ENCODE measurements at places on chromosomes 4 and X.

DNA sequence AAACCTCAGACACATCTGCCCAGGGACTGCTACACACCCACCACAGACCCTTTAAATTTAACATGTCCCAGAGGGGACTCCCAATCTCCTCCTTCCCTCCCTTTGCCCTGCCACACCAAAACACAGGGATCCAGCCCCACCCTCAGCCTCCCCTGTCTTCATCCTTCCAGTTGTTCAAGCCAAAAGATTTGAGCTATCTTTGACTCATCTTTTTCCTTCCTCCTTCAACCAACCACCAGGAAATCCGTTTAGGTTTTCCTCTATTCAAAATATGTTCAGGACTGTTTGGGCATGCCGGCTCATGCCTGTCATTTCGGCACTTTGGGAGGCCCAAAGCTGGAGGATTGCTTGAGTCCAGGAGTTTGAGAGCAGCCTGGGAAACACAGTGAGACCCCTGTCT is 6.9 kb upstream of the STK32B start:
- DNase-seq, result no peak

- DNase-seq, result no peak
These were observed 61.2 kb downstream of the TRIM2 start for GRCh38 chr4:153265306-153266047.

GRCh38 chrX:155767051-155767875 is 113.9 kb upstream of the VAMP7 start:
- peak; percentile 52 for DNase-seq

- no peak for DNase-seq
These were observed 33.9 kb downstream of the GPRIN3 start for GRCh38 chr4:89273741-89274141.

- DNase-seq, result no peak
These were observed 41.1 kb downstream of the GPM6B start for GRCh38 chrX:13775837-13776236.

DNA sequence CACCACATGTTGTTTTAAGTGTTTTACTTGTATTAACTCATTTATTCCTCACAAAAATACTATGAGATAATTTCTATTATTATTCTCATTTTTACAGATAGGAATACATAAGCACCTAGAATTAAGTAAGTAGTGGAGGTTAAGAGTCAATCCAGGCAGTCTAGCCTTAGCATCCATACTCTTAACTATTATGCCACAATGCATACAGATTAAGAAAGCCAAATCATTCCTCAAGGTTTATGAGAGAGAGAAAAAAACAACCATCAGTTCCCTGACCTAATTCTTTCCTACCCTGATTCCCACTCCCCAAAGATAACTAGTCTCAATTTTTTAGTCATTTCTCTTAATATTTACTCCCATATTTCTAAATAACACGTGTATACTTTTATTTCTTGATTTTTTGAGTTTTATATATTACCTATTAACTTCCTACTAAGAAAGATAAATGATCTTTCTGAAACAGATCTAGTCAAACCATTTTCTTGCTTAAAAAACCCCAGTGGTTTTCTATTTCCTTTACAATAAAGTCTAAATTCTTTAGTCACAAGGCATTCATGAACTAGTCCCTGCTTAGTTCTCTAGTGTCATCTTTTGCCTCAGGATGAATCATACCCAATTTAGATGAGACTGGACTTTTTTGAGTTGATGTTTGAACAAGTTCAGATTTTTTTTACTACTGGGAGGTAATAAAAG is 16.0 kb downstream of the UBA6 start:
- DNase-seq, result no peak

DNA sequence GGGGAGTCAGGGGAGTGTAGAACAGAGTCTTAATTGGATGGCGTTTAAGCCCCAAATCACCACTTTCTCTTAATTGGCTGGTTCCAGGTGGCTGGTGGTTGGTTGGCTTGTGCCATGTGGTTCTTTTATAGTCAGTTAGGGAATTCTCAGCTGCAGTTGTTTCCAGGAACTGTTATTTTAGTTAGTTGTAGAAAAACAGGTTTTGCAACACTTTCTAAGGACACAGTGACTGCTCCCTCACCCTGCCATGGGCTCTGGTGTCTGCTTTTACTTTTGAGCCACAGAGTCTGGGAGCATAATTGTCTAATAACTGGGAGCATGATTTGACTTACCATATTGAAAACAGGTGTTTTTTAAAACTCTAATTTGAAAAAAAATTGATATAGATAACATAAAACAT is 75.8 kb upstream of the PCDH18 start:
- no peak for DNase-seq

DNA sequence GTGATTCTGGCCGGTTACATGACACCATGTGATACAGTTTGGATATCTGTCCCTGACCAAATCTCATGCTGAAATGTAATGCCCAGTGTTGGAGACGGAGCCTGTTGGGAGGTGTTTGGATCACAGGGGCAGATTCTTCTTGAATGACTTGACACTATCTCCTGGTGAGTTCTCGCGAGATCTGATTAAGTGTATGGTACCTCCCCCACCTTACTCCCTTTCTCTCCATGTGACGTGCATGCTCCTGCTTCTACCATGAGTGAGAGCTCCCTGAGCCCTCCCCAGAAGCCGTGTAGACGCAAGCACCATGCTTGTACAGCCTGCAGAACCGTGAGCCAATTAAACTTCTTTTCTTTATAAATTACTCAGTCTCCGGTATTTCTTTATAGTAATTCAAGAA is 23.6 kb downstream of the CPE start:
- DNase-seq, result no peak

DNA sequence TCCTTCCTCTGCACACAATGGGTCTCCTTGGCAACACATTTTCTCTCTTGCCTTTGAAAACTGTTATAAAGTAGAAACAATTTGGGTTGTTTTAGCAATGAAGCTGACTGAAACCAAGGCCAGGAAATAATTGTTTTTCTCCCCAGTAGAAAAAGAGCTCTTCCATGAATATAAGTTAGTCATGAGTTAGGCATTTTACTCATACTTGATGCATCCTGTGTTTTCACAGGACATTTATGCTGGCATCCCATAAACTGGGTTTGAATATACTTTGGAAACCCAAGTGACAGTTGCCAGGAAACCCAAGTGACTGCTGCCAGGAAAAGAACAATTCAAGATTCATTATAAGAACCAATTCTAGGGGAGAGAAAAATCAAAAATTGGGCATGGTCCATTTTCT is 128.6 kb upstream of the NPY2R start:
- no peak for DNase-seq

GRCh38 chr4:22202975-22203710 is 254.6 kb upstream of the KCNIP4 start:
- DNase-seq, result no peak

DNA sequence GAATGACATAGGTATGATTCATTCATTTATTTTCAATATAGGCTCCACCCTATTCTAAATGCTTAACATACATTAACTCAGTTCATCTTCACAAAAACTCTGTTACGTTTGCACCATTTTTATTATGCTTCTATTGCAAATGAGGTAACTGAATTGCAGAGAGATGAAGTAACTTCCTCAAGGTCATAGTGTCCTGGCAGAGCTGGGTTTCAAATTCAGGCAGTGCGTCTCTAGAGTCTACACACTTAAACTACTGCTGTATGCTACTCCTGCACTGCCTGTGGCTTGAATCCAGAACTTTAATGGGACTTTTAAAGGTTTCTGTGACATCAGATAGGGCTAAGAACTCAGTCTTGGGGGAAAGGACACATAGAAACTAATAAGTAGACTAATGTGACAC is 413.4 kb downstream of the UBE2NL start:
- DNase-seq, result no peak

DNA sequence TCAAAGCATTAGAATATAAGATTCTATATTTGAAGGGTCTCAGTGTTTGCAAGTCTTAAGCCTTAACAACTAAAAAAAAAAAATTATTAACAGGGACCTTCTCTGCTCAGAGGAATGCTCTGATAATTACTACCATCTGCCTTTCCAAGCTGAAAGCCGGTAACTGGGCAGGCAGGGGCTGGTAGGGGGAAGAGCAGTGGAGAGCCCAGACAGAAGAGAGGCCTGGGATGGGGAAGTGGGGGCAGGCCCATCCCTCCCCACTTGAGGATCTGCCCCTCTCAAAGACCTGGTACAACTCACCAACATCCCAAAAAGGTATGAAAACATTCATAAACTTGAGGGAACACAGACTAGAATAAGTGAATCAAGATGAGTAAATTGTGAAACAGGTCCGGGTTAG is 113.9 kb downstream of the QDPR start:
- DNase-seq, result no peak

GRCh38 chr4:33072298-33073089 is 2352.3 kb downstream of the PCDH7 start:
- DNase-seq, result no peak

- DNase-seq, result peak; percentile 29
These were observed 4.2 kb upstream of the CDS1 start for GRCh38 chr4:84578540-84579402.

DNA sequence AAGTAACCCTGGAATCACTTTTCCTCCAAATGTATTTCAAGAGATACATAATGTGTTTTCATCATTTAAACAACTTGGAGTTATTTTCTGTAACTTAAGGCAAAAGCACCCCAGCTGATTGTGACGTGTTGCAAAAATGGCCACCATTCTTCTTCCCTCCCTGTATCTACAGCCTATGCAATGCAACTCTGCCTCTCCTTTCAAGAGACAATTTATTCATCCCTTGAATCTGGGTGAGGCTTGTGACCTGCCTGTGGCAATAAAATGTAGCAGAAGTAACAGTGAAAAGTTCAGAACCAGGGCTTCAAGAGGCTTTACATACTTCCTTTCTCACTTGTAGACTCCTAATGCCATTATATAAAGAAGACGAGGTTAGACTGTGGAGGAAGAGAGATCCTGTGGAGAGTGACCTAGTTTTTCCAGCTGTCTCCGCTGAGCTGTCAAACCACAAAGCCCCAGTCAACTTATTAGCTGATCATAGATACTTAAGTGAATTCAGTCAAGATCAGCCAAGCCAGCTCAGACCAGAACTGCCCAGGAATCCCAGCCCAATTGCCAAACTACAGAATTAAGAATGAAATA is 81.0 kb upstream of the KLF3 start:
- no peak for DNase-seq

DNA sequence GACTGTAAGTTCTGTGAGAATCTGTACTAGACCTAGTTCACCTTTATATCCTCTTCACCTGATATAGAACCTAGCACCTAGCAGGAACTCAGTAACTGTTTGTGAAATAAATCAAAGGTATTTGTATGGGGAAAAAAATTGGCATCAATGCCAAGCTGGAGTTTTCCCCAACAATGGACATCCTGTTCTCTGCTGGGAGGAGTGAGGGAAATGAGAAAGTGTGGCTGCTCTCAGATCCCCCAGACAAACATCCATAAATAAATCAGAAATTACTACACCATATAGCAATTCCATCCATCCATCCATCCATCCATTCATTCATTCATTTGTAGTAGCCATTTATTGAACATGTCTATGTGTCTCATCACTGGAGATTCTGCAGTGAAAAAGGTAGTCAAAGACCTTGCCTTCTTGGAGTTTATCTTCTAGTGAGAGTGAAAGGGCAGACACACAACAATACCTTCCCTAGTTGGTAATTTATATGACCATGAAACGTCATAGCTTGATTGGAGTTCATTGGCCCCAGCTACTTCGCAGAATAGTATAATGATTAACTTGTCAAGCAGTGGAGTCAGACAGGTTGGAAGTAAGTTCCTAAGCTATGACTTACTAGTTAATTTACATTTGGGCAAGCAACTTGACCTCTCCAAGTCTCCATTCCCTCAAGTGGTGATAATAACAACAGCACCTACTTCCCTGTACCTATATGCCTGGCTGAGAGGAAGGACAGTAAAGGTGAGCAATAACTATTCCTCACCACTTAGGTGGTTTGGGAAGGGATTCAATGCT is 98.7 kb upstream of the KIT start:
- DNase-seq, result no peak

DNA sequence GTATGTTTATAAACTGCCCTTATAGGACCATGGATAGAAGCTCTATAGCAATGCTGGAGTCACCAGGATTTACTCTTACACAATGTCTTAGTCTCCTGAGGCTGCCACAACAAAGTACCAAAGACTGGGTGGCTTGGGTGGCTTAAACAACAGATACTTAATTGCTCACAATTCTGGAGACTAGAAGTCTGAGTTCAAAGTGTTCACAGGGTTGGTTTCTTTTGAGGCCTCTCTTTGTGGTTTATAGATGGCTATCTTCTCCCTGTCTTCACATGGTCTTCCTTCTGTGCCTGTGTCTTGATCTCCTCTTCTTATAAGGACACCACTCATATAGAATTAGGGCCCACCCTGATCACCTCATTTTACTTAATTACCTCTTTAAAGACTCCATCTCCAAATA is 2.0 kb upstream of the TRPC3 start:
- DNase-seq, result no peak

- peak; percentile 81 for DNase-seq
These were observed 74.4 kb downstream of the SORCS2 start for GRCh38 chr4:7266525-7267292.

DNA sequence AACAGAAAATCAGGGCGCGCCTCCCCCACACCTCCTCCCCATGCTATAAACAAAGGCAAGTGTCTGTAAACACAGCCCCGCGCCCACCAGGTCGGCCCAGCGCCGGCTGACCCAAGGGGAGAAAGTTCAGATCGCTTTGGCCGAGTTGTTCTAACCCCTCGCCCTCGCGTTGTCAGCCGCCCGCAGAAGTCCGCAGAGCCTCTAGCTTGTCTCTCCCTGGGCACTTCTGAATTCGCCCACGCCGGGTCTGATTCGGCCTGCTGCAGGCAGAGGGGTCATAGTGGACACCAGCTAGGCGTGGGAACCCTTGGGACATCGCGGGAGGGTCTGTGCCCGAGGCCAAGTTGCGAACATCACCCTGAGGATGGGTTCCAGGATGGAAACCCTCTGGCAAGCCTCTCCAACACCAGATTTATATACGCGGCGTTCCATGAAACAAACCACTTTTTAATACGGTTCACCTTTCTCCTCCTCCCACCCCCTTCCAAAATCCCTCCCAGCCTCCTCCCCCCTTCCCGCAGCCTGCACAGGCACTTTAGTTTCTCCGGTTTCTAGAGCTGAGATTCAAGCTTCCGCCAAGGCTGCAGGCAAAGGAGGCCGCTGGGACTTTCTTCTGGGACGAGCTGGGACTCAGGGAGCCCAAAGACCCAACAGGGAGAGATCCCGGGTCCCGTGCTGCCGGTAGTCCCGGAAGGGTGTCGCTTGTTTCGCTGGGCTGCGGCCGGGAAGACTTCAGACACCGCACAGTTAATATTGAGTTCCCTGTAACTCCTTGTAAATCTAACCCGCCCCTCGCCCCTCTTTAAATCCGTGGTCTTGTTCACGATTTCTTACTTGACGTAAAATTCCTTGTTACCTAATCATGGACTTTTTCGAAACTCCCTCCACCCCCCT is 4.7 kb downstream of the HAND2 start:
- no peak for DNase-seq

GRCh38 chr4:162683659-162684370 is 482.9 kb downstream of the NAF1 start:
- no peak for DNase-seq

- no peak for DNase-seq
These were observed 241.7 kb downstream of the PPP1R2C start for GRCh38 chrX:42536286-42536685.

DNA sequence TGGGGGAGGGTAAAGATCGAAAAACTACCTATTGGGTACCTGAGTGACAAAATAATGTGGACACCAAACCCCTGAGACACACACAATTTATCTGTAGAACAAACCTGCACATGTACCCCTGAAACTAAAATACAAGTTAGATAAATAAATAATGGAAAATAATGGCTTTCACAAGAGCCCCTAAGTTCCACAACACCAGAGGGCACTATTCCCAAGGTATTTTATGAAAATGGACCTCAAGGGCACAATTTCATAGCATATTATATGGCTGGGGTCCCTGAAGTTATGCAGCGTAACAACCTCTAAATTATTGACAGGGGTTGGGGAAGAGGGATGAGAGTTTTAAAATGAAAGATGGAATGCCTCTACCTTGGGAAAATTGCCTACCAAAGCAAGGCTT is 81.3 kb upstream of the TMEM33 start:
- DNase-seq, result no peak
